ENCODE measurements at places on chromosomes 12 and 14. TPM values are rescaled to one million over a fixed set of nuclear protein-coding genes. Genes with fewer than 3 reads are reported as not detected.
A peak's percentile ranks its signal among the peaks of the same experiment; 100 is the strongest.

- H3K27ac ChIP-seq: no peak overlapping the region
- no peaks in the 10 kb centered on the region for H3K36me3 ChIP-seq
- no peaks in the 10 kb centered on the region for H3K4me1 ChIP-seq
- H3K27me3 ChIP-seq: peaks cover 9% of the 10 kb centered on the region
Measured at GRCh38 chr12:50050410-50051098, 6.8 kb upstream of the ASIC1 start.

ADAM20 gene
- total RNA-seq: under 0.01 TPM

- no peak overlapping the region for H3K4me3 ChIP-seq
- no peak for DNase-seq
- no peaks in the 10 kb centered on the region for H3K27me3 ChIP-seq
- no peak overlapping the region for H3K27ac ChIP-seq
- H3K4me1 ChIP-seq: peaks cover 7% of the 10 kb centered on the region
Measured at GRCh38 chr14:24331731-24332267, 3.1 kb downstream of the ADCY4 start.

DNA sequence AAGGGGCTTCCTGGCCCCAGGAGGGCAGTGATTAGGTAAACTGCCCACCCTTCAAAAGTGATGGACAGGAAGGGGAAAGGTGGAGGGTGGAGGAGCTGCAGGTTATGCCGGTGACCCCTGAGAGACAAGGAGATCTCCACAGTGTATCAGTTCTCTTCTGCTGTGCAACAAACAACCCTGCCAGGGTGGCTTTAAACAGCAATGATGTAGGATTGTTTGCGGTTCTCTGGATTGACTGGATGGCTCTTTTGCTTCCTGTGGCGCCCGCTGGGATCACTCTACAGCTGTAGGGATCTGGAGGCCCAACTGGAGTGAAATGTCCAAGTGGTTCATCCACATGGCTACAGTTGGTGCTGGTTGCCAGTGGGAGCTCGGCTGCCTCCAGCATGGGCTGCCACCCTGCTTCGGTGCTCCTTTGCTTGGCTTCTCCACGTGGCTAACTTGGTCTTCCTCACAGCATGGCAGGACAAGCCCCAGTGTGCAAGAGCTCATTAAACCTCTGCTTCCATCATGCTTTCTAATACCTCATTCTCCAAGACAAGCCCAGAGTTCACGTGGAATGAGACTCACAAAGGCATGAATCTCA, 8.6 kb upstream of the ANKRD9 start:
- H3K4me1 ChIP-seq: no peaks in the 10 kb centered on the region
- H3K27ac ChIP-seq: no peak overlapping the region
- no peaks in the 10 kb centered on the region for H3K36me3 ChIP-seq

GRCh38 chr12:44299524-44299923, 463.6 kb downstream of the TMEM117 start:
- DNase-seq: no peak
- no peaks in the 10 kb centered on the region for H3K36me3 ChIP-seq
- H3K4me1 ChIP-seq: no peaks in the 10 kb centered on the region

- no peaks in the 10 kb centered on the region for H3K27me3 ChIP-seq
- no peaks in the 10 kb centered on the region for H3K4me1 ChIP-seq
- H3K27ac ChIP-seq: no peak overlapping the region
Measured at GRCh38 chr12:104654665-104655609, 198.2 kb downstream of the CHST11 start.

- H3K4me1 ChIP-seq: no peaks in the 10 kb centered on the region
- DNase-seq: no peak
- H3K27ac ChIP-seq: no peak overlapping the region
- H3K27me3 ChIP-seq: peaks cover 3% of the 10 kb centered on the region
- no peaks in the 10 kb centered on the region for H3K36me3 ChIP-seq
- no peak overlapping the region for H3K4me3 ChIP-seq
Measured at GRCh38 chr12:98344046-98344930, 171.1 kb upstream of the TMPO start.

DNA sequence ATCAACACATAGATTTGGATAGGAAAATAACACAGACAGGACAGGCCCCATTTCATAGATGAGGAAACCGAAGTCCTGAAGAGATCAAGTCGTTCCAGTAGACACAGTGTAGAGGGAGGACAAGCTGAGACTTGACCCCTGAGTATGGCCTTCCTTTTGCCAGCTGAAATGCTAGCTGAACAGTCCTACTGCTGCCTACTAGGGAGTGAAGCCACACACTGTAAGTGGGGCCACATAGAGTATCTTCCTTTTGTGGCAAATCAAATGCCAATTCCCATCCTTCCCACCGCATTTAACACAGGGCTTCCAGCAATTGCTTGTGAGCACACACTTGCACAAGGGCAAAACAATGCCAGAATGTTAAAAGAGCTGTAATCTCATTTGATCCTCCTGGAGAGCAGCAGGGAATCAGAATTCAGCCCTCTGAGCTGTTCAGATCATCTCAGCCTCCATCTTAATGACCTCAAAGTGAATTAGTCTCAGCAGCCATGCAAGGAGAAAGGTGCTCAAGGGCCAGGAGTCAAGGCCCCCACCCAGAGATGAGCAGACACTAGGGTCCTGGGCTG, 380.5 kb downstream of the EMP1 start:
- no peak for DNase-seq
- peaks cover 6% of the 10 kb centered on the region for H3K4me1 ChIP-seq
- H3K27me3 ChIP-seq: no peaks in the 10 kb centered on the region
- H3K27ac ChIP-seq: no peak overlapping the region

GRCh38 chr12:20213723-20214625, 154.4 kb upstream of the PDE3A start:
- H3K27ac ChIP-seq: no peak overlapping the region
- peaks cover 5% of the 10 kb centered on the region for H3K4me1 ChIP-seq
- H3K27me3 ChIP-seq: no peaks in the 10 kb centered on the region
- H3K36me3 ChIP-seq: no peaks in the 10 kb centered on the region
- peak; percentile 13 for DNase-seq

GRCh38 chr12:131529196-131530040, 181.5 kb upstream of the SFSWAP start:
- H3K4me1 ChIP-seq: no peaks in the 10 kb centered on the region
- no peak overlapping the region for H3K4me3 ChIP-seq
- no peak for DNase-seq
- H3K27me3 ChIP-seq: no peaks in the 10 kb centered on the region

GRCh38 chr14:79100578-79100977, 930.4 kb downstream of the NRXN3 start:
- no peaks in the 10 kb centered on the region for H3K4me1 ChIP-seq
- no peak for DNase-seq
- H3K4me3 ChIP-seq: no peak overlapping the region
